ENCODE measurements at places on chromosomes 7 and 10. TPM values are rescaled to one million over a fixed set of nuclear protein-coding genes. Genes with fewer than 3 reads are reported as not detected.

- H3K4me3 ChIP-seq = no peak overlapping the region
- no peaks in the 10 kb centered on the region for H3K4me1 ChIP-seq
- H3K27me3 ChIP-seq = peaks cover 3% of the 10 kb centered on the region
- DNase-seq = no peak
These were observed 133.0 kb upstream of the ZNF32 start for GRCh38 chr10:43781480-43782361.

TLL2 gene
- 1.8 TPM for total RNA-seq

UCN3 gene
- total RNA-seq = not detected

GRCh38 chr7:43834463-43835251 lies 34.7 kb downstream of the MRPS24 start:
- H3K4me1 ChIP-seq = peaks cover 24% of the 10 kb centered on the region
- peak overlapping the region; percentile 88 for H3K4me3 ChIP-seq
- no peak for DNase-seq
- H3K27me3 ChIP-seq = peaks cover 3% of the 10 kb centered on the region
- H3K27ac ChIP-seq = peak overlapping the region; percentile 88
- peaks cover 4% of the 10 kb centered on the region for H3K36me3 ChIP-seq

ANXA8 gene
- total RNA-seq = not detected

DNA sequence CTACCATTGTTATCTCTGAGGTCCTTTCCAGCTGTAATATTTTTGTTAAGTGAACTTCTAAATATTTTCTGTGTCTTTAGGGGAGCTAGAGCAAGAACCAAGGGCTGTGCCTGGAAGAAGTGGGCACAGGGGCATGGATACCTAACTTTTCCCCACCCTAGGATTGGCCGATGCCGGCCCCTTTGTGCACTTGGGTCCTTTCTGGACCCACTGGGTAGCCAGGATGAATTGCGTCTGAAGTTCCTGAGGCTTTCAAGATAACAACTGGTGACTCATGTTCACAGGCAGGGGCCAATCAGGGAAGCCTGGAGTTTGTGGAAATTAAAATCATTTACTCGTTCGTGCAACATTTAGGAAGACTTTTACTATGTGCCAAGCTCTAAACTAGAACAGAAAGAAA lies 758 bp downstream of the DPCD start:
- no peaks in the 10 kb centered on the region for H3K27me3 ChIP-seq
- DNase-seq = no peak
- peak overlapping the region; percentile 92 for H3K4me3 ChIP-seq

GRCh38 chr7:107953265-107953923 lies 49.6 kb downstream of the LAMB1 start:
- no peak overlapping the region for H3K27ac ChIP-seq
- H3K27me3 ChIP-seq = peaks cover 10% of the 10 kb centered on the region
- no peak overlapping the region for H3K4me3 ChIP-seq
- no peak for DNase-seq
- no peaks in the 10 kb centered on the region for H3K36me3 ChIP-seq

GRCh38 chr7:151013733-151014497 lies 10.4 kb downstream of the ATG9B start:
- peaks cover 48% of the 10 kb centered on the region for H3K4me1 ChIP-seq
- H3K27me3 ChIP-seq = peaks cover 3% of the 10 kb centered on the region
- H3K4me3 ChIP-seq = peak overlapping the region; percentile 89
- peak; percentile 71 for DNase-seq
- no peaks in the 10 kb centered on the region for H3K36me3 ChIP-seq

- H3K4me1 ChIP-seq = no peaks in the 10 kb centered on the region
- no peak overlapping the region for H3K4me3 ChIP-seq
- DNase-seq = no peak
These were observed 536.4 kb downstream of the NRG3 start for GRCh38 chr10:82411416-82411815.

TMEM176B gene
- total RNA-seq = 0.47 TPM

DNA sequence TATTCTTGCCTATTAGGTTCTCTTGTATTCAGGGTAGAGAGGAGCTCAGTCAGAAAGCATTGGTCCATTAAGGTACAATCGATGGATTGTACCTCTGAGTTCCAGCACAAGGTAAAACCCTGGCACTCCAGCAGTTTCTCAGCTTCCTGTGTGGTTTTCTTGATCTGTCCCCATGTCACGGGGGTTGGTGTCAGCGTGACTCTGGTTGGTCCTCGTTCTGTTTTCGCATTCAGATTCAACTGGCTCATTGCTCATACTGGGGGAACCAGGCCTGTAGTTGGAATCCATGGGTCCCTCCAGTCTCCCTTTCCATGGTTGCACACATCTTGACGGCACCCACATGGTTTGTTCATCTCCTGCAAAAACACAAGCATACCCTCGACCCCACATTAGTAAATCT lies 32.7 kb upstream of the RASGEF1A start:
- peaks cover 12% of the 10 kb centered on the region for H3K4me1 ChIP-seq
- no peak overlapping the region for H3K27ac ChIP-seq
- no peaks in the 10 kb centered on the region for H3K36me3 ChIP-seq
- H3K27me3 ChIP-seq = peaks cover 19% of the 10 kb centered on the region

GRCh38 chr10:116637830-116638229 lies 17.1 kb downstream of the PNLIPRP2 start:
- H3K27ac ChIP-seq = no peak overlapping the region
- H3K36me3 ChIP-seq = no peaks in the 10 kb centered on the region
- H3K4me3 ChIP-seq = no peak overlapping the region
- no peak for DNase-seq

DNA sequence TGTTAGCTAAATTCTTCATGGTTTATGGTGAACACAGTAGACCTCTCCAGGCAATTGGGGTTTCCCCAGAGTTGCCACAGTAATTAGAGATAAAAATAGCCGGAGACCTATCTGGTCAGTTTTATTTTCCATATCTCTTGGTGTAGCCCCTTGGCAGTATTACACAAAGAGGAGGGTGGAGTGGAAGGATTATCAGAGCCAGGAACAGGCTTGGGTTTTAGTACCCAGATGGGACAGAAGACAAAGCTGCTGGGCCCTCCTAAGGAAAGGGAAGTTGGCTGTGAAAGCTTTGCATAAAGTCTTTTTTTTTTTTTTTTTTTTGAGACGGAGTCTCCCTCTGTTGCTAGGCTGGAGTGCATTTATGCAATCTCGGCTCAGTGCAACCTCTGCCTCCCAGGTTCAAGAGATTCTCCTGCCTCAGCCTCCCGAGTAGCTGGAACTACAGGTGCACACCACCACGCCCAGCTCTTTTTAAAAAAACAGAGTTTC lies 9.7 kb downstream of the ZSCAN21 start:
- H3K27ac ChIP-seq = no peak overlapping the region
- DNase-seq = no peak
- no peaks in the 10 kb centered on the region for H3K27me3 ChIP-seq
- H3K36me3 ChIP-seq = peaks cover 48% of the 10 kb centered on the region
- no peak overlapping the region for H3K4me3 ChIP-seq

- peaks cover 20% of the 10 kb centered on the region for H3K4me1 ChIP-seq
- H3K27ac ChIP-seq = no peak overlapping the region
- no peak for DNase-seq
These were observed 2.7 kb upstream of the TMEM254 start for GRCh38 chr10:80075781-80076180.

- no peak overlapping the region for H3K4me3 ChIP-seq
- no peaks in the 10 kb centered on the region for H3K4me1 ChIP-seq
- H3K36me3 ChIP-seq = no peaks in the 10 kb centered on the region
- DNase-seq = no peak
These were observed 100.1 kb upstream of the COL1A2 start for GRCh38 chr7:94294471-94295131.

NCF1 gene
- 121 TPM for total RNA-seq

PPP1R3A gene
- total RNA-seq = not detected

ETV1 gene
- not detected for total RNA-seq

DNA sequence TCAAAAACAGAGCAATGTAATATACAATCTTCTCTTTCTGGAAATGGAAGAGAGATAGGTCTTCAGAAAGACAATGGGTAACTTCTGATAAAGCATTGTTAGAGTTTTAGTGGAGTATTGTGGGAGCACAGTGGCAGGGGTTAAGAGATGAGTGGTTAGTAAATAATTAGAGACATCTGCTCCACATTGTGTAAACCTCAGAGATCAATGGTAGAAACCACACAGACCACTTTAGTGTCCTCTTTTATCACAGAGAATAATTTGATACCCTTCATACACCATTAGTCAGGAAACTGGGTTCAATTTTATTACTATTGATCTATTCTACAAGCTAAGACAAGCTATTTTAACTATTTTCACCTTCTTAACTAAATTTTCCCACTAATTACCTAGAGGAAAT lies 35.9 kb upstream of the MAGI2 start:
- H3K27ac ChIP-seq = no peak overlapping the region
- H3K36me3 ChIP-seq = no peaks in the 10 kb centered on the region
- H3K4me3 ChIP-seq = no peak overlapping the region
- no peak for DNase-seq
- no peaks in the 10 kb centered on the region for H3K4me1 ChIP-seq
- H3K27me3 ChIP-seq = no peaks in the 10 kb centered on the region

GRCh38 chr10:96401036-96401435 lies 42.2 kb upstream of the OPALIN start:
- no peak overlapping the region for H3K27ac ChIP-seq
- H3K4me3 ChIP-seq = no peak overlapping the region
- H3K27me3 ChIP-seq = peaks cover 26% of the 10 kb centered on the region
- H3K36me3 ChIP-seq = no peaks in the 10 kb centered on the region
- no peak for DNase-seq
